AG04450 (cell line): ENCODE measurements at places on chromosomes 2 and 18.

- DNase-seq, result peak; percentile 79
These were observed 1.8 kb upstream of the CCDC68 start for GRCh38 chr18:54961016-54961423.

- no peak for DNase-seq
These were observed at the start of gene SPHKAP for GRCh38 chr2:228181098-228182019. SPHKAP (minus strand) TSS chr2:228181687; CDS start chr2:228181598, 89 bp downstream.

DNA sequence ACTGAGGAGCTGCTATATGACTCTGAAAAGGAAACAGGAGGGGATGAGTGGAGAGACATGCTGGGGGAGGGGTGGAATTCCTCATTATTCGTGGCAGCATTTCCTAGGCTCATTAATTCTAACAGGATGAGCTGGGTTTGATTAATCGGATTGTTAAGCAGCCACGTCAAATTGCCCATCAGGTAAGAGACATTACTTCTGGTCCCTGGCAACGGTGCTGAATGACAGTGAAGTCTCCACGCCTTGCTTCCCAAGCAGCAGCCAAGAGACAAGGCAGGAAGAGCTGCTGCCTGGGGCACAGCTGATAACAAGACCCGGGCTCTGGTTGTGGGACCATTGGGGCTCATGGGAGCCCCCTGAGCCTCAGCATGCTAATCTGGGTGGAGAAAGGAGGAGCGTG is 86.6 kb downstream of the MARCHF4 start:
- DNase-seq, result no peak

DNA sequence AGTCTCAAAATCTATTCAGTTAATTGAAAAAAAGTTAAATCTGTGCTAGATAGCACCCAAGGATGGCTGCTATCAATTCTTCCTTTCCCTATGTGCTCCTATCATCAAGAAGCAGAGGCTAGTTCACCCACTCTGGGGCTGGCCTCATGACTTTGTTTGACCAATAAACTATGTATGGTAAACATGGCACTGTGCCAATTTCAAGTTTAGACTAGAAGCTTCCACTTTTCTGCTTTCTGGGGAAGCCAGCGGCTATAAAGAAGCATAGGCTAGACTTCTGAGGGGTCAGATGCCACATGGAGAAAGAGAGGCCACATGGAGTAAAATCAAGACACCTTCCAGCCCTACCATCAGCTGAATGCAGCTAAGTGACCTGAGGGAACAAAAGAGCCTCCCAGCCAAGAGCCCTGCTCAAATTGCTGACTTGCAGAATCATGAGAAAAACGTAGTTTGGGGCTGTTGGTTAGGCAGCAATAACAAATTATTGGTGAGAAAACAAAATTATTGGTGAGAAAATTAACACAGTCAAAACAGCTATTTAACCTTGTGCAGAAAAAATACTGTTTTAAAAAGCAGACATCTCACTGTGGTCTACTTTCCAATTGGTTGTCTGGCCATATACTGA is 86.5 kb upstream of the SLC14A2 start:
- no peak for DNase-seq

GRCh38 chr2:160253440-160254188 is 53.5 kb upstream of the ITGB6 start:
- DNase-seq, result no peak

DNA sequence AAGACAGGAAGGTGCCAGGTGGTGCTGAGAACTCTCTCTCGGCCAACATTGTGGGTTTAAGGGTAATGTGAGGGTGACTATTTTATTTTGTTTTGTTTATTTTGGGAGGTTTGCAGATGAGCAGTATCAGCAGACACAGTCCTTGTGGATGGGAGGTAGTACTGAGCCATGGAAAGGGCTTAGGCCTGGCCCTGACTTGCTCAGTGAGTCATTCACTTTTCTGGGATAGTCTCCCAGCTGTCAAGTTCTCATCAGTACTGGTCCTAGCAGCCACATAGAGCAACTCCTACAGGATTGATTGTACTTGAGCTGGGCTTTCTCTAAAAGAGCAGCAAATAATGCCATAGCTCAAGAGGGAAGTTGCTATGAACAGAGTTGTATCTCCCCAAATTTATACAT is 175.2 kb downstream of the LOXHD1 start:
- no peak for DNase-seq

- DNase-seq, result no peak
These were observed 83.2 kb upstream of the FRZB start for GRCh38 chr2:182949572-182950189.

DNA sequence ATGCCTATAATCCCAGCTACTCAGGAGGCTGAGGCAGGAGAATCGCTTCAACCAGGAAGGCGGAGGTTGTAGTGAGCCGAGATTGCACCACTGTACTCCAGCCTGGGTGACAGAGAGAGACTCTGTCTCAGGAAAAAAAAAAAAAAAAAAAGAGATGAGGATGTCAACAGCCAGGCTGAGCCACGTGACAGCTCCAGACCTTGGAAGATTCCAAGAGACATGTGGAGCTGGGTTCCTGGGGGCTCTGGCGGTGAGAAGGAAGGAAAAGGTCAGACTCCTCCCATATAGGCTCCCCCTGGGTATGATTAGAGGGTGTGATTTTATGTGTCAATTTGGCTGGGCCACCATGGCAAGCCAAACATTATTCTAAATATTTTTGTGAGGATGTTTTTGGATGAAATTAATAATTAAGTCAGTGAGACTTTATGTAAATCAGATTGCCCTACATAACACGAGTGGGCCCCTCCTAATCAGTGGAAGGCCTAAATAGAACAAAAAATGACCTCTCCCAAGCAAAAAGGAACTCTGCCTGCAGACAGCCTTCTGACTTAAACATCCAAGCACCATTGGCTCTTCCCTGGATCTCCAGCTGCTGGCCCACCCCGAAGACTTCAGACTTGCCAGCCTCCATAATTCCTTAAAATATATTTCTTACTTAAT is 81.6 kb downstream of the MRO start:
- no peak for DNase-seq

DNA sequence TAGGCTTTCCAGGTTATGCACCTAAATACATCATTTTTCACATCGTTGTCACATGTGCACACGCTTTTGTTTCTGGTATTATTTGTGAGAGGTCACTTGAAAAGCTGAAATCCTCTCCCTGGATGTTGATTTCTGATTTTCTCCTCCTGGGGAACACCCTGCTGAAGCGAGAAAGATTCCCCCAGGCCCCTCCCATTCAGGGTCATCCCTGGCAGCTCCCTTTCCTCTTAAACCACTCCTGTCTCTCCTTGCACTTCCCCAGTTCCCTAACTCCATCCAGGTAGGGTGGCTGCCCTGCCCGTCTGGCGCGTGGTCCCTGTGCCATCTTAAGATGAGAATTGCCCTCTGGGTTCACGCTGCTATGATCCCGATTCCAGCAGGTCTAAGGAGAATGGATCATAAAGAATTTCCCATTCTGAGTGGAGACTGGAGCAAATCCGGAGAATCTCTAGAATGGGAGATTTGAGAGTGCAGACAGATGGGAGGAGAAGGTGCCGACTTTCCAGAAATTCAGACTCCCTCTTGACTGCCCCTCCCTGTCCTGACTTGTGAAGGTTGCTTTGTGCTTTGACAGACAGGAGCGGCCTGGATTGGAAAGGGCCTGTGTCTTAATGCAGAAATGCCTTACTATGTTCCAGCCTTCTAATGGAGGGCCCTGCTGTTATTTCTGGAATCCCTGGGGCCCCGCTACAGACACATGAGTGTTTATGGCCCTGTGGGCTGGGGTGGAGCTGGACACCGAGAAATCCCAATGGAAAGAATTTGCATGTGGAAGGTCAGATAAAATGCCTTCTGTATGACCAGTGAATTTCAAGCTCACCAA is 1.3 kb upstream of the YWHAQ start:
- DNase-seq, result no peak

DNA sequence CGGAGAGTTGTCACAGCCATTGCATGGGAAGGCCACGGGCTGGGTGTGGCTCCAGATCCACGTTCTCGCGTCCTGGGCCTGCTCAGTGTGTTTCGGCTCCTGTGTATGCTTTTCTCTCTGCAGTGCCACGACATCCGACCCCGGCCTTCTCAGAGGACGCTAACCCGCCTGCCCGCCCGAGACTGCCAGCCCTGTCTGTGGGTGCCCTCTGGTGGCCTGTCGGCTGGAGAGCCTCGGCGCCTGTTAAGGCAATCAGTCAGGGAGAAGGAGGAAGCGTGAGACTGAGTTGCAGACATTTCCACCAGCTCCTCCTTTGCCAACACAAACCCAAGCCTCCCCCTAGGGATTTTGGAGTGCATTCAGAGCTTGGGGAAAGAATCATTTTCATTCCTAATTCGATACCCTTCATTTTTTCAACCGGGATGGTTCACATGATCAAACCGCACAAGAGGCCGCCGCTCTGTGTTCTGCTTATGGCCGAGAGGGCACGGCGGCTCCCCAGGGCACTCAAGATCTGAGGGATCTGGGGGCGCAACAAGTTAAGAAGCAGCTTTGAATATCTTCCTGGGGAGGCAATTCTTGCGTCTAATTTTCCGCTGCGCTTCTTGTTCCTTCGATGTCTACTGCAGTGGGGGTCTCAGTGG is 37.5 kb upstream of the ZBTB7C start:
- peak; percentile 26 for DNase-seq

DNA sequence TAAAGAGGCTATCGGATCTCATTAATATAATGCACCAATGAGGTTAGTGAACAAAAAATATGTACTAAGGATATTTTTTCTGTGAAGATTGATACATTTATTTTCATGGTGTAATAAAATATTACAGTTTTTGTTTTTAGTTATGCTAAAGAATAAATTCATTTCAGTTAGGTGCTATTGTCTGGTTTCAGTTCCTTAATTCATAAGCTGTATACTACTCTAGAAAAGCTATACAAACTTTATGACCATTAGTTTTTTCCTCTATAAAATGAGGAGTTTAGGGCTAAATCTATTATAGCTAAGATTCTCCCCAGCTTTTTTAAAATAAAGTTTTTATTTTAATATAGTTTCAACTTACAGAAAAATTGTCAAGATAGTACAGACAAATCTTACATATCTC is 1311.7 kb upstream of the NXPH2 start:
- no peak for DNase-seq

DNA sequence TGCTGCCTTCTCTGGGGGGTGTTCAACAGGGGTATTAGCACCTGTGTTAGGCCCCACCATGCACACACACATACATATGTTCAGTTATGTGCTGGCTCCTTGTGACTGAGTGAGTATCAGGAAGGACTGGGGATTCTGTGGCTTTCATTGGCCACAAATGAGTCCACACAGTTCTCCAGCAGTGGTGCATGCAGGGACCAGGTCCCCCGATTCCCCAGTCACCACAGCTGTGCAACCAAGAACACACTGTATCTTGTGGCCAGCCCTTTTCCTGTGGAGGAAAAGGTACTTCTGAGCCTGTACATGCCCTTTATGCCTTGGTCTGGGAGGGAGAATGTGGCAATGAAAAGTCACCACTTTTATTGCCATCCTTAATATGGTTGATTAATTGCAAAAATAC is 74.9 kb upstream of the KLF7 start:
- DNase-seq, result no peak

DNA sequence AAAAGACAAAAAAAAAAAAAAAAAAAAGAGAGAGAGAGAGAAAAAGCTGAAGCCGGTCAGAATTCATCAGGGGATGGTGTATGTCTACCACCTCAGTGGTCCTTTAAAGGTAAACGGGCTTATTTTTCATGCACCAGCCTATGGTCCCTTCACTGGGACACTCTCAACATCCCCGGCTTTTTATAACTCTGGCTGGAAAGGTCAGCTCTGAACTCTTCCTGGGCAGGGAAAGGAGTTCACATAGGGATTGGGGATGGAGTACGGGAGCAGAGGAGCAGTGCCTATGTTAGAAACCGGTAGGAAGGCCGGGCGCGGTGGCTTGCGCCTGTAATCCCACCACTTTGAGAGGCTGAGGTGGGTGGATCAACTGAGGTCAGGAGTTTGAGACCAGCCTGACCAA is 10.3 kb upstream of the MALT1 start:
- no peak for DNase-seq

GRCh38 chr18:57890266-57890665 is 87.2 kb upstream of the ATP8B1 start:
- DNase-seq, result no peak

- DNase-seq, result no peak
These were observed 130.7 kb upstream of the KLF7 start for GRCh38 chr2:207296265-207296948.

- no peak for DNase-seq
These were observed 848.8 kb downstream of the MBD2 start for GRCh38 chr18:53375621-53376020.

DNA sequence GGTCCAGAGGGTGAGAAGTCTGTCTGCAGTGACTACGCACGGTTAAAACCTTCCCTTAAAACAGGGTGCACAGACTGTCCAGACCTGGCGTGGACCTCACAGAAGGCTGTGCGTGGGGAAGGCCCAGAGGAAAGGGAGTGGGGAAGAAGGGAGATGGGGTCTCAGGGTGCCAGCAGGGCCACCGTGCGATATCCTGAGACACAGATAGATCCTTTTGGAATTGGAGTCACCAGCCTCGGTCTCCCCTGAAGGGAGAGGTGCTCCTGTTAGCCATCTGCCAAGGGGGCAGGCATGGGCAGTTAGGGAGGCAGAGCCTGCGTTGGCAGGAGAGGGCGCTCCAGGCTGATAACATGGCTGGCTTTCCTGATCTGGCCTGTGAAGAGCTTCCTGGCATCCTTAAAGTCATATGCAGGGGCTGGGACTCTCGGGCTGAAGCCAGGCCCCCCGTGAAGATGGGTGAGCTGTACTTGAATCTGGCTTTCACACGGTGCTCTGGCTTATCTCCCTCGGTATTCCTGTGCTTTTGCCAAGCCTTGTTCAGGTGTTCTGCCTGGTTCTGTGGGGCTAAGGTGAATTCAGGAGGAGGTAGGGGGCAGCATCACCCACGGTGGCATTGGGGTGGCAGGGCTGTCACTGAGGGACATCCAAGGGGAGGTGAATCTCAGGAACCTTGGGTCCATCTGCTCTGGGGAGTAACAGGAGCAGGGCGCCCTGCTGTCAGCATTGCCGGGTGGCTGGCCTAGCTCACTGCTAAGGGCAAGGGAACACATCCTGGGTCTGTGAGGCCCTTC is 107.2 kb upstream of the SMAD2 start:
- no peak for DNase-seq

- DNase-seq, result no peak
These were observed 195.8 kb downstream of the NDUFA10 start for GRCh38 chr2:239829326-239829725.

GRCh38 chr18:59453468-59453961 is 94.5 kb upstream of the LMAN1 start:
- no peak for DNase-seq

DNA sequence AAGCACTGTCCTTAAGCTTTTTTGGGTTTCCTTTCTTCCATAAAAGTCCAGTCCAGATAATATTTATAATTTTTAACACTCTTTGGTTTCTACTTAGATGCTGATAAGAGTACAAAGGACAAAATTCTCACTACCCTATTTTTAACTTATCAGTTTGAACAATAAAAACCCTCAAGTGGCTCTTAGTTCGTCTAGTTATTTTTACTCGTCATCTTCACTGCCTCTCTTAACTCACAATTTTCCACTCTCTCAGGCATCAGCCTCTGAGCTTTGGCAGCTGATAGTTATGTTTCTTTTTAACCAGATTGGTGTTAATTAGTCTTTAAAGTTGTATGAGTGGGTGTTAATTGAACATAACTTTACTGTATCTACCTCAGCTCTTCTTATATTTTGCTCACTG is 517.1 kb upstream of the SYT4 start:
- no peak for DNase-seq

GRCh38 chr2:165820296-165820695 is 26.2 kb upstream of the GALNT3 start:
- DNase-seq, result no peak

GRCh38 chr18:54734059-54734458 is 94.2 kb upstream of the RAB27B start:
- peak; percentile 68 for DNase-seq
